Cardiac atrium fibroblast (primary cell): ENCODE measurements at places on chromosomes 2 and 18. TPM values are rescaled to one million over a fixed set of nuclear protein-coding genes. Genes with fewer than 3 reads are reported as not detected.

The OTX1 gene
- not detected in 2 replicates for total RNA-seq

The SLC40A1 gene
- 3.9 and 5.2 TPM in 2 replicates for total RNA-seq

The TYW5 gene
- 1.3 and 2.9 TPM in 2 replicates for total RNA-seq

The LIMS3 gene
- 0.65 and 2.3 TPM in 2 replicates for total RNA-seq

The ABCB11 gene
- under 0.01 and 0.65 TPM in 2 replicates for total RNA-seq

The CACNB4 gene
- under 0.01 and 0.54 TPM in 2 replicates for total RNA-seq

The COL6A3 gene
- total RNA-seq: 1,547 and 1,558 TPM in 2 replicates

The EGR4 gene
- total RNA-seq: not detected in 2 replicates

The RAPGEF4 gene
- 11.0 and 20.6 TPM in 2 replicates for total RNA-seq

The CERKL gene
- total RNA-seq: not detected in 2 replicates

The TXNDC9 gene
- total RNA-seq: 33.9 and 55.1 TPM in 2 replicates

The SMARCAL1 gene
- total RNA-seq: 13.0 and 16.5 TPM in 2 replicates

The SLC9A2 gene
- not detected in 2 replicates for total RNA-seq

The PGAP1 gene
- total RNA-seq: 2.5 and 4.2 TPM in 2 replicates

The CNRIP1 gene
- total RNA-seq: 16.8 and 24.1 TPM in 2 replicates

The ANO7 gene
- total RNA-seq: 1.6 and 2.0 TPM in 2 replicates

The VAMP8 gene
- total RNA-seq: 0.16 and 2.2 TPM in 2 replicates

The RGPD4 gene
- not detected in 2 replicates for total RNA-seq

The ARMC9 gene
- total RNA-seq: 14.1 and 17.3 TPM in 2 replicates

The UPP2 gene
- not detected in 2 replicates for total RNA-seq

The SPHKAP gene
- not detected in 2 replicates for total RNA-seq

The SERPINB13 gene
- total RNA-seq: not detected in 2 replicates

The CCDC102B gene
- 13.4 and 21.1 TPM in 2 replicates for total RNA-seq

The CD8B2 gene
- total RNA-seq: not detected in 2 replicates

The CDCA7 gene
- 1.1 and 5.7 TPM in 2 replicates for total RNA-seq

The CYS1 gene
- total RNA-seq: under 0.01 and 0.16 TPM in 2 replicates

The RAX gene
- not detected in 2 replicates for total RNA-seq

The CYP26B1 gene
- 7.0 and 11.3 TPM in 2 replicates for total RNA-seq

The GREB1L gene
- 0.36 and 0.97 TPM in 2 replicates for total RNA-seq

The MGAT5 gene
- 25.8 and 62.7 TPM in 2 replicates for total RNA-seq

The GEN1 gene
- 2.9 and 5.7 TPM in 2 replicates for total RNA-seq

The OTOS gene
- not detected in 2 replicates for total RNA-seq

The SLC8A1 gene
- total RNA-seq: 4.2 and 6.5 TPM in 2 replicates

The ASXL3 gene
- not detected in 2 replicates for total RNA-seq

The DNAH6 gene
- total RNA-seq: under 0.01 TPM in 1 of 2 replicates, not detected in the other

The CTLA4 gene
- total RNA-seq: not detected in 2 replicates

The METTL8 gene
- total RNA-seq: 8.3 and 23.7 TPM in 2 replicates

The ERBB4 gene
- total RNA-seq: not detected in 2 replicates

The NRP2 gene
- 12.6 and 19.0 TPM in 2 replicates for total RNA-seq

The CGREF1 gene
- 11.6 and 28.2 TPM in 2 replicates for total RNA-seq

The ITPRIPL1 gene
- not detected in 2 replicates for total RNA-seq

The CPS1 gene
- total RNA-seq: 10.5 and 12.6 TPM in 2 replicates

The WDR75 gene
- 38.6 and 40.2 TPM in 2 replicates for total RNA-seq

The GPR75 gene
- 0.81 TPM in 1 of 2 replicates, not detected in the other for total RNA-seq

The SERPINB10 gene
- not detected in 2 replicates for total RNA-seq

The DOK6 gene
- 0.72 and 3.1 TPM in 2 replicates for total RNA-seq

The CLIP4 gene
- 28.8 and 34.3 TPM in 2 replicates for total RNA-seq

The MPP4 gene
- 0.97 and 1.3 TPM in 2 replicates for total RNA-seq

The KCNIP3 gene
- total RNA-seq: 4.4 and 10.3 TPM in 2 replicates

The DSG3 gene
- not detected in 2 replicates for total RNA-seq

The SH3BP4 gene
- 31.1 and 42.6 TPM in 2 replicates for total RNA-seq

The DSC2 gene
- total RNA-seq: 0.65 and 1.1 TPM in 2 replicates

The GPR45 gene
- total RNA-seq: not detected in 2 replicates

The PDE11A gene
- total RNA-seq: not detected in 2 replicates
